ENCODE measurements at places on chromosomes 6 and 20.

- no peak for DNase-seq
These were observed 71.6 kb downstream of the GJA1 start for GRCh38 chr6:121506761-121507754.

- no peak for DNase-seq
These were observed 387.8 kb upstream of the RUNX2 start for GRCh38 chr6:44940367-44940766.

DNA sequence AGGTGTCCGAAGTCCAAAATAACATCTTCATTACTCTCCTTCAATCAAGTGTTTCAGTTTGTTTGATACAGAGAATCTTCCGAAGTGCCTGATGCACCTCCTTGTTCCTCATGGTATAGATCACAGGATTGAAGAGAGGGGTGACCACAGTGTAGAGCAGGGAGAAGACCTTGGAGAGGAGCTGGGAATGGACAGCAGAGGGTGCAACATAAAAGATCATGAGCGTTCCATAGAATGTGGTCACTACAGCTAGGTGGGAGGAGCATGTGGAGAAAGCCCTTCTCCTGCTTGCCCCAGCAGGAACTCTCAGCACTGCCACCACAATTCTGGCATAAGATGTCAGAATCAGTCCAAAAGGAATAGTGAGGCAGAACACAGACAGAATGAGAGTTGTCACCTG, 11.9 kb downstream of the OR12D1 start:
- no peak for DNase-seq

GRCh38 chr6:156391061-156391672, 386.0 kb upstream of the ARID1B start:
- DNase-seq = no peak

DNA sequence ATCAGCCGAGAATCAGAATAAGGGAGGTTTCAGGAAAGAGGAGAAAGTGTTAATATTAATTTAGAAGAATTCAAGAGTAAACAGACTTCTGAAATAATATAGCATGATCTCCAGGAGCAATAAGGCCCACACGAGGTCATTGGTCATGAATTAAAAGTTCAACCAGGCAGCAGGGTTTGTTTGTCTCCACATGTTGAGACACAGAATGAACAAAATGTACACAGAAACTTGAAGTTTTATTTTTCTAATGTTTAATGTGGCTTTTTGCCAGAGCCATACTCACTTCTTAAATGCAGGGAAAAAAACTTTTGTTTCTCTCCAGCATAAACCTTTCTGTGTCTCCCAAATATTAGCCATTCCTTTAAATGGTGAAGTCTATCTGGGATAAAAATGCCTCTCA, 504.5 kb downstream of the HDGFL1 start:
- no peak for DNase-seq

- no peak for DNase-seq
These were observed 80.6 kb downstream of the NCOA7 start for GRCh38 chr6:125871365-125871764.

DNA sequence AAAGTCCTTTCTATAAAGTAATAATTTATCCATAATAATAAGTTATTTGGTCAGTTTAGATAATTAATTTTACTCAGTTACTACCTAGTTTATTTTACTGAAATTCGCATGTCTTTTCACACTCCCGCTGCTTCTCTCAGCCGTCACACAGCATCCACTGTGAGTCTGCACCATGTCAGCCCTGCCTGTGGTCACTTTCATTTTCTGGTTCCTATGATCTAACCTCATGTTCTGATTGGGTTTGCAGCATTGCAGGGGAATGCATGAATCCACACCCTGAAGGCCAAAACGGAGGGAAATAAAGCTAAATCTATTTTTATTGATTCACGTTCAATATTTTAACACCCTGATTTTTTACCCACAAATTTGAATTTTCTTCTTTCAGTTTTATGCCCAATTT, 47.4 kb downstream of the PDE10A start:
- DNase-seq = no peak

- DNase-seq = no peak
These were observed 84.3 kb upstream of the FABP7 start for GRCh38 chr6:122695188-122695587.

DNA sequence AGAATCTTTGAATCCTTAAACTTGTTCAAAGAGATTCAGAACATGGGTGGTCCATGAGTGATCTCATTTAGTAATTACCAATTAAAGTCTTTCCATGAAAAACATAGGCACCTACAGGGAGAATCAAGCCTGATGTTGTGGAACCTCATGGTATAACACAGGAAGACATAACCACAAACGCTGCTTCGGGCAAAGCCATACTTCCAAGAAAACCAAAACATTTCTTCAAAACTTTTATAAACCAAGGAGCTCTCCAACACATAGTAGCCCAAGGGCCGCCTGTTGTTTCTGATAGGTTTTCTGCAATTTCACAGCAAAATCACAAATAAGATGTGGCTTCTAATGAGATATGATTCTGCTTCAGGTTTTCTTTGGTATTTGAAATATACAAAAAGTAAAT, 2.5 kb downstream of the CHD6 start:
- DNase-seq = no peak

GRCh38 chr6:54115966-54116365, 4.7 kb downstream of the MLIP start:
- DNase-seq = no peak

DNA sequence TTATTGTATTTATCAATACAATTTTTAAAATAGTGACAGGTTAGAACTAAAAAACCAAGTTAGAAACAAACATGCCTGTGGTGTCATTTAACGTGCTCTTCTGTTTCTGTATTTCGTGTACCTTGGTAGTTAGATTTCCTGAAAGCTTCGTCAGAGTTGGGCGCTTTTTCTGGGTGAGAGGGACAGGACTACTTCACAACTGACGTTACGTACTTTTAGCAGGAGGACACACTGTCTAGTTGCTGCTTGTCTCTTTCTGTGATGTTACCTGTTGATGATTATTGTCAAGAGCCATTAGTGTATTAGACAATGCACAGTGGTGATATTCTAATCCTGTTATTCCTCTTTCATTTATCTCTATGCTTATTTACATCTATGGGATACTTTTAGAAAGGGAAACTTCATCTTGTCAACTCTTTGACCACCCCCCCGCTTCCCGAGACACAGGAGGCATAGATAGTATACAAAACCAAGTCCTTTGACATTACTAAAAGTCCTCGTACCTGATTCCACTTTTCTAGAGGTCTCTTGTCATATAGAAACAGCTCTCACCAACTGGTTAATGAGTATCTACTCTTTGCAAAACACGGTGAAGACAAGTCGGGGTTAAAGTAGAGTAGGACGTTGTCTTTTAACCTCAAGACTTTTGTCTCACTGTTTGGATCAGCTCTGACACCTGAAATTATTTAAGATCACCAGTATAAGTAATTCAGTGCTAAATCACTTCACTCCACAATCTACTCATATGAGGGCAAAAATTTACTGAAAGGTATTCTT, 96.3 kb downstream of the LYRM2 start:
- DNase-seq = no peak

GRCh38 chr6:132495604-132496079, 17.3 kb downstream of the STX7 start:
- no peak for DNase-seq

DNA sequence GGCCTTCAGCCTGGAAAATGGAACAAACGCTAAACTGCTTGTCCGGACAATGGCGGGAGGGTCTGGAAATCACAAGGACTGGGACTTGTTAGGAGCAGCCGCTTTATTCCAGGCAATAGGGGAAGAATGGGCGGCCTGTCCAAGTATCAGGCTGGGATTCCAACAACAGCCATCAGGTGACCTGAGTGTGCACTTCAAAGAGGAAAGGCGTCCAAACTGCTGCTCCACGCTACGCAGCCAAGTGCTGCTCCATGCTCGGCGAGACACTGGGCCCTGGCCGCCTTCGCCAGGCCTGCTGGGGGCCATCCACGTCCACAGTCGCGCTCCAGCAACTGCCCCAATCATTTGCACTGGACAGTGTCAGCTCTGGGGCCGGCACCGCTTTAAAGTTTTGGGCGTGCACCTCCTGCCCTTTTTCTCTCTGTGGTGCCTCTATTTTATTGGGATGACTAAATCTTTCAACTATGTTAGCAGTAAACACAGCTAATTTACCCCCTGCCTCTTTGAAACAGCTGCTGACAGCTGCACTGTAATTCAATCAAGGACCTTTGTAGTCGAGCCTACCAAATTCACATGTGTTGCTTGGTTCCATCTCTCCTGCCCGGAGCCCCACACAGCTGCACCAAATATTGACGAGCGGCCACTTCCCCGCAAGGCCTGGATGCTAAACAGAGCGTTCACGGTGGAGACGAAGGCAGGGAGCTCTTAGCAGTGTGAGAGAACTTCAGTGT, 98.3 kb downstream of the BMP7 start:
- DNase-seq = no peak

DNA sequence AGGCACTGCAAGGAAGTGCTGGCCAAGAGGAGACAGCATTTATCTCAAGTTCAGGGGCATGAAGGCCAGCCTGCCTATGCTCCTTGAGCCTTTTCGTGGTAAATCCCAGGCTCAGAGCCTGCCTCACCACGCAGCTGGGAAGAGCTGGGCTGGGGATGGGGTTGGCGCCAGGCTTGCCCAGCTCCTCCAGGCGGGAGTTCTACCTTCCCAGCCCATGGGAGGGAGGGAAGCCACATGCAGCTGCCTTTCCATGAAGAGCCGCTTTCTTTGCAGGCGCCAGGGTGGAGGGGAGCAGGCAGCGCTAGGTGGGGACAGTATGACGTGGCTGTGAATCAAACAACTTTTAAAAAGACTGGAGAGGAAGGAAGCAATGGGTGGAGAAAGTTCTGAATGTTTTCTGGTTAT, 19.5 kb upstream of the SIRT5 start:
- DNase-seq = peak; percentile 70

DNA sequence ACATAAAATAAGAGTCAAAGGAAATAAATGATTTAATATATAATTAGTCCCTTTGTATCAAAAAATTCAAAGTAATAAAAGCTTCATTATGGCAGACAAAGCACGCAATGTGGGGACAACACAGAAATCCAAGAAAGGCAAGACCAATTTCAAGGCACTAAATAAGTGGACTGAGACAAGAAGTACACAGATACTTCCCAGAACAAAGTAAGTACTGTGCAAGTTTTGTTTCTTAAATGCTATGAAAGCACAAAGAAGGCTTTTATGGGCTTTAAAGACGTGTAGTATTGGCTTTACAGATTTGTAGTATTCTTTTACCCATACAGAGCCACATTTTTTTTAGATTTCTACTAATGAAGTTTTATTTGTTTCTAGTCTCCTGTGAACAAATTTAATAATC, 174.6 kb downstream of the TRDN start:
- DNase-seq = no peak

GRCh38 chr6:45647341-45648261, 269.9 kb upstream of the SUPT3H start:
- peak; percentile 8 for DNase-seq

DNA sequence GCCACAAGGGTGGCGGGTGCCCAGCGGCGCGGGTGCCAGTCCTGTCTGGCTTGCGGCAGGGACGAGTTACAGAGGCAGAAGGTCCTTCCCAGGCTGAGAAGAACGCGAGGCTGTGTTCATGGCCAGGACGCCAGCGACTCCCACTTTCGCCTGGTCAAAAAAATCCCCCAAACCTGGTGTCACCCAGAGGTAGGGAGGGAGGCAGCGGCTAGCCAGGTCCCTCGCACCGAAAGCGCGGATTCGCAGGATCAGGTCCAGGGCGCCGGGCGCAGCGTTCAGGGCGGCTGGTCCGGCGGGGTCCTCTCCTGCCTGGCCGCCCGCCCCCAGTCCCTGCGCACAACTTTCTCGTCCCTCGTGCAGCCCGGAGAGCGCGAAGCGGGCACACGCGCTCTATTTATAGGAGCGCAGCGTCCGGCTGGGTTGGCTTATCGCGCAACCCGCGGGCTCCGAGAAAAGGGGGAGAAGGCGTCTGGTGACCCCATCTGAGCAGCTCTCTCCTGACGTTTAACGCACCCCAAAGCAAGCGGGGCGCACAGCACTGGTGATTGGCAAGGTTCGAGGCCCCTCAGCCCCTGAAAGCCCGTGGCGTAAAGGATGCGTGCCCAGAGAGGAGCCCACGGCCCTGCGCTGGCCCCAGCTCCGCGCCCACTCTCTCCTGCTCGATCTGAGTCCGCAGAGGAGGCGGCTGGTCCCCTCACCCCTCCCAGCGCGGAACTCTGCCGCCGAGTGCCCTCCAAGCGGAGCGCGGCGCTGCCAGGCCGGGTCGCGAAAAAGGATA, 519 bp downstream of the CBLN4 start:
- no peak for DNase-seq

DNA sequence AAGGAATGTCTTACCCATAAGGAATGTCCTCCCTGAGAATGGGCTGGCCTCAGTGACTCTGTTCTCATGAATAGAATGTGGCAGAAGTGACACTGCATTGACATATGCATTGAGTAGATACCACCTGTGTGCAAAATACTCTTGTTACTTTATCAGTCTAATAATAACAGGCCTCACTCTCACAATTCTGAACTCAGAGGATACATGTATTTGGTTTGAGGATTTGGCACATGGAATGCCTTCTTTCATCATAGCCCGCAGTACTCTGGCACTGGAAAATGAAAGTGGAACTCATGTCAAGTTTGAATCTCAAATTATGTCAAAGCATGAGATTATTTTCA, 52.9 kb upstream of the PLCB4 start:
- no peak for DNase-seq

- DNase-seq = no peak
These were observed 413.5 kb downstream of the BTBD3 start for GRCh38 chr20:12331236-12331635.

DNA sequence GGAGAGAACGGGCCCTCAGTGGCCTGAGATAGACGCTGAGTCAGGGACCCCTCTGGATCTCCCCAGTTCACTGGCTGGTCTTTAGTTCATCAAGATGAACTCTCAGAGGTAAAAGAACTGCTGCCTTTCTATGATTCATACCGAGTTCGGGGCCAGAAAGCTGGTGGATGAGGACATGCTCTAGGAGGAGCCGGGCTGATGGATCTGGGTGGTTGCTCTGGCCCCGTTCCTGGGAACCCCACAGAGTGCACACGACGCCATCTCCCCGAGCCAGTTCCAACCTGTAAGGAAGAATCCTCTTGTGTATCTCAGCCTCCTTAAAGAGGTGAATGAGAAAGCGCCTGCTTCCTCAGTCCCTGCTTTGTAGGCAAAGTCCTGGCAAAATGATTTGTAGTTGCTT, 142.6 kb upstream of the PDE10A start:
- no peak for DNase-seq

- no peak for DNase-seq
These were observed 107.3 kb downstream of the COL21A1 start for GRCh38 chr6:56140090-56140489.

GRCh38 chr6:148179786-148180185, 162.9 kb upstream of the SASH1 start:
- peak; percentile 84 for DNase-seq

- peak; percentile 39 for DNase-seq
These were observed 10.0 kb downstream of the TXNDC5 start for GRCh38 chr6:7900621-7901020.

GRCh38 chr20:834151-834746, 734 bp downstream of the FAM110A start:
- DNase-seq = peak; percentile 20

- no peak for DNase-seq
These were observed 139.8 kb upstream of the TNFAIP3 start for GRCh38 chr6:137727216-137727765.

GRCh38 chr6:38182426-38182825, 362.9 kb downstream of the ZFAND3 start:
- no peak for DNase-seq

Measured in endothelial cell of umbilical vein (primary cell).